Hippocampal formation (tissue), 2 donors: ENCODE measurements at places on chromosomes 5 and 9.

DNA sequence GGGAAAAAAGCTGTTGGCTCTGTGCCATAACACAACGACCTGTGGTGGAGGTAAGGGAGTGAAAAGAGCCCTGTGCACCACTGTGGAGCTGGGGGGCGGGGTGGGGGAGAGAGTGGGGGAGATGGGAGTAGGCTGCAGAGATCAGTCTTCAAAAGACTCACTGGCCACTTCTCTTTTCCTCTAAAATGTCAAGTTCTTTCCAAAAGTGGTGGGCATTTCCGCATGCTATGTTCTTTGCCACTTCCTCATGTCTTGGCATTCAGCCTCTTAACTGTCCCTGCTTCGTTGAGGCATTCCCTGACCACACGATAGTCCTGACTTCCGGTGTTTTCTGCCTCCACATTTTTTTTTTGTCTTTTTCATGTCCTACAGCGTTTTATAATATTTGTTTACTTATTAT lies 2.4 kb upstream of the PPP2R2B start:
- no peak for DNase-seq

GRCh38 chr9:135889564-135890189 lies 17.7 kb downstream of the CAMSAP1 start:
- no peak for DNase-seq

DNA sequence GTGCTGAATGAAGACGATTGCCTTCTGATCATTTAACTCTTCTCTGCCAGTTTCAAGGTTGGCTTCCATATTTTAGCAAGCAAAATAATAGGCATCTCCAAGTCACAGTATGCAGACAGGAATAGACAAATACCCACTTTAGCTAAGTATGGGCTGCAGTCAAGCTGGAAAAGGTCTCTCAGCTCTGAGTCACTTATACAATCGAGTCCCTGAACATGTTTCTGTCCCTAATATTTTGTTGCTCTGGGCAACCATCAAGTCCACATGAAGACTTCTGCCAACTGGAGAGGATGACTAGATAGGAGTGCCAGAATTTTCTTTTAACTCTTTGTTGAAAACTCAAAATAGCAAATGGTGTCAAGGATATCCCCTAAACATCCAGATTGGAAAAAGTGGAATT lies 575.3 kb downstream of the RAB3C start:
- no peak for DNase-seq

GRCh38 chr9:126496781-126497659 lies 116.7 kb upstream of the LMX1B start:
- DNase-seq: no peak

GRCh38 chr9:100196215-100196614 lies 97.2 kb downstream of the INVS start:
- no peak for DNase-seq

GRCh38 chr9:134044944-134045343 lies 19.7 kb downstream of the BRD3OS start:
- DNase-seq: no peak

GRCh38 chr9:106420511-106420944 lies 442.4 kb upstream of the ZNF462 start:
- no peak for DNase-seq

GRCh38 chr5:142063878-142064331 lies 44.7 kb upstream of the NDFIP1 start:
- peak; percentile 98 for DNase-seq

DNA sequence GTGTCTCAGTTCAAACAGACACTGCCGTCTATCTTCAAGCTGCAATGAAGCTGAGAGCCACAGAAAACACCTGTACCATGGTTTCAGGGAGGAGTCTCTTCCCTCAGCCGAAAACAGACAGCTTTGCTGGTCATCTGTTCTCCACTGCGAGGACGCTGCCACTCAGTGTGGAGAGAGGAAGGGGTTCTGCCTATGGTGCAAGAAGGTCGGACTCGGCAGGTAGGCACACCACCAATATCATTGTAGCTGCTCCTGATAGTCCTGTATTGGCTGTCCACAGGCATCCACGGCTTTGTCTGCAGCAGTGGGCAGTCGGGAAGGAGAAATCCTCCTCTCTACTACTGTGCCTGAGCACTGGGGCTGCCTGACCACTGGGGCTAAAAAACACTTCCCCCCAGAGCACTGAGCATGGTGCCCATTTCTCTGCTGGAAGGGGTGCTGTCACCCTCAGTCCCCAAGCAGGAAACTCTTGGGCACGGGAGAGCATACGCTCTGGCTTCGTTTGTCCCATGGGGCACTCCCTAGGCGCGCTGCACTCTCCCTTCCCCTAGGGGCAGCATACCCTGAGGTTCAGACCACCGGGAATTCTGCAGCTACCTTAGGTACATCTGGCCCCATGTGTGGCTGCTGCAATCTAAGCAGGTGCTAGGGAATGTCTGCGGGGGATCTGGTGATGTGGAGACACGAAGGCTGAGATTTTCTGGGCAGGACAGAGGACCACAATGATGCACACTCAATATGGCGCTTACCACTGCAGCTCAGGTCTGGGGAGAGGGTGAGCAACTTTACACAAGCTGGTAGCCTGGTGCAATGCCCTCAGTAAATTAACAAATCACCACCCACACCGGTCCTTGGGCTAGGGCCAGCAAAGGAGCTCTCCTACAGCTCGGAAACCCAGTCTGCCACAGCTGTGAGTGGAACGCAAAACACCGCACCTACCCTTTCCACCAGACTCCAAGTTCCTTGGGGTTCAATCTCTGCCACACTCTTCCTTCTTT lies 880.9 kb upstream of the SEMA6A start:
- DNase-seq: no peak

DNA sequence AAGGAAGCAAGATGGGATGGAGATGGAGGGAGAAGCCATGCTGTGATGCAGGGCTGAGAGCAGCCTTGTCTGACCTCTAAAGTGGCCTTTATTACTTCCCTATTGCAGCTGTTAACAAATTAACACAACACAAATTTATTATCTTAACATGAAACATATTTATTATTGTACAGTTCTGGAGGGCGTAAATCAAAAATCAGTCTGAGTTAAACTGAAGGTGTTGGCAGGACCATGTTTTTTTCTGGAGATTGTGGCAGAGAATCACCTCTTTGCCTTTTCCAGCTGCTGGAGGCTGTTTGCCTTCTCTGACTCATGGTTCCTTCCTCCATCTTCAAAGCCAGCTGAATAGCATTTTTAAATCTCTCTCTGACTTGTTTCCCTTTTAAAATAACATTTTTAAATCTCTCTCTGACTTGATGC lies 7.2 kb upstream of the MCC start:
- DNase-seq: no peak

GRCh38 chr5:56993241-56993640 lies 41.3 kb upstream of the MIER3 start:
- DNase-seq: no peak

- DNase-seq: no peak
These were observed 31.6 kb downstream of the TNFSF8 start for GRCh38 chr9:114898741-114899140.

GRCh38 chr9:92501671-92502393 lies 19.5 kb upstream of the ASPN start:
- DNase-seq: no peak

DNA sequence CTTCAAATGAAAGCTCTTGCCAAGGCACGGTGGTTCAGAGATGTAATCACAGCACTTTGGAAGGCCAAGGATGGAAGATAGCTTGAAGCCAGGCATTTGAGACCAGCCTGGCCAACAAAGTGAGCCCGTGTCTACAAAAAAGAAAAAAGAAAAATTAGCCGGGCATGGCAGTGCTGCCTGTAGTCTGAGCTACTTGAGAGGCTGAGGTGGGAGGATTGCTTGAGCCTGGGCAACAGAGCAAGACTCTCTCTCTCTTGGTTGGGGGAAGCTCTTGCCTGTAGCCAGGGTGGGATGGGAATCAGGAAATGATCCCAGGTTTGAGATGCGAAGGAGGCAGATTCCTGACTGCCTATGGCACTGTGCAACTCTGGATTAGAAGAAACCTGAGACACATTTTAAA lies 62.1 kb downstream of the IL6ST start:
- no peak for DNase-seq

GRCh38 chr9:107530679-107531078 lies 41.1 kb upstream of the KLF4 start:
- no peak for DNase-seq

- DNase-seq: no peak
These were observed 12.0 kb downstream of the SEMA6A start for GRCh38 chr5:116562669-116563068.

GRCh38 chr5:176881021-176881749 lies 18.0 kb downstream of the HK3 start:
- DNase-seq: no peak

- DNase-seq: no peak
These were observed 194.0 kb downstream of the IRX1 start for GRCh38 chr5:3789519-3790193.

DNA sequence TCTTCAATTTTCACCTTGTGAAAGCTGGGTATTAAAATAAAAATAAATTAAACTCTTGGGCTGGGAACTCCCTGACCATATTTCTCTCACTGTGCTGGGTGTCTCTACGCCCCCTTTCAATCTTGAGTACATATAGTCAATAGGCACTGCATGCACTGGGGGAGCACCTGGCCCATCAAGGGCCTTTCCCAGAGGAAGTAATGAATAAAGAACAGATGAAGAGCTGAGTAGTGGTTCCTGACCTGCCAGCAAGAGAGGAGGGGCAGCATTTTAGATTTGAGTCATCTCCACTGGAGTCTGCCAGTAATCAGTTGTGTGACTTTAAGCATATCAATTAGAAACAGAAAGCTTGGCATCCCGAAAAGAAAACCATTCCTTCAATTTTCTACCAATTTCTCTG lies 6.2 kb downstream of the MAPKAP1 start:
- no peak for DNase-seq

DNA sequence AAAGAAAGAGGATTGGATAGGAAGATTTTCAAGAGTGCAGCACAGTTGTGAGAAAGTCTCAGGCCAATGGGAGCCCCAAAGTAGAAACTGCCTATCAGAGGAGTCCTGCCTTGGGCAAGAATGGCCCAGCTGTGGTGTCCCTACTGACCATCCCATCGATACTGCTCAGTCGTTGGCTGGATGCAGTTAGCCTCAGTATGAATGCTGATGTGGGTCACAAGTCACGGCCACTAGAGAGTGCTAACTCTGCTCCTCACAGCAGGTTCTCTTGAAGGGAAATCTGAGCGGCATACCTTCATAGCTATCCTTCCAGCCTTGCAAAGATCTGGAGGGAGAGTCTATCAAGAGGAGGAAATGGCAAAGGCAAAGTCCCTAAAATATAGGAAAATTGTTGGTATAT lies 11.6 kb upstream of the CETN3 start:
- no peak for DNase-seq

DNA sequence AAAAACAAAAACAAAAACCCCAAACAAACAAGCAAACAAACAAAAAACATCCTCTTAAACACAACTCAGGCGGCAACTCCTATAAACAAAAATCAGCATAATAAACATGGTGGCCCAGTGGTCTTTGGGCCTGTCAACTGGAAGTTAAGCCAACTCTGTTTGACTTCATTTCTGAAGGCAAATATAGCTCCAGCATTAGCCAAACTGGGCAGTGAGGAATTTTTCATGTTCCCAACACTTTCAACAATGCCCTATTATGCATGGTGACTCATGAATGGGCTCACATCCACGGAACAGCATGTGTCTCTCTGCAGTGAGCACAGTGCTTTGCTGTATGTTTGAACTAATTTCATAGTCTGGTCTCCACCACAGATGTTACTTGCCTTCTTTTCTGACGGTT lies 143.9 kb upstream of the STC2 start:
- DNase-seq: peak; percentile 97

DNA sequence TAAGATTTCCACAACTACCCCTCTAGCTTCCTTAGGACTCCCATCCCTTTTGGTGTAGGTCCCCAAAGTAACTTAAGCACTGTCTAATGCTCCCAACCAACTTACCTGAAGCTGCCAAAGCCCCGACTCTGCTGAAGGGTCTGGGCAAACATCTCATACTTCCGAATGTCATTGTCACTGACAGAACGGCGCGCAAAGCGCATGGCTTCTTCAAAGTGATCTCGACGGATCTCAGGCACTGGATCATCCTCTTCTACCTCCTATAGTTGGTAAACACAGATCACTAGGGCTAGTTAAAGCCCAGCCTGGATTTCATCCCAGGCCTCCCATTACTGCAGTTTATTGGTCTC lies 15.2 kb downstream of the VCP start:
- DNase-seq: no peak

GRCh38 chr5:150313921-150314716 lies 11.4 kb upstream of the ARSI start:
- DNase-seq: no peak

- DNase-seq: no peak
These were observed 33.7 kb downstream of the LURAP1L start for GRCh38 chr9:12808569-12808968.

- no peak for DNase-seq
These were observed 69.9 kb downstream of the CRB2 start for GRCh38 chr9:123425836-123426365.

DNA sequence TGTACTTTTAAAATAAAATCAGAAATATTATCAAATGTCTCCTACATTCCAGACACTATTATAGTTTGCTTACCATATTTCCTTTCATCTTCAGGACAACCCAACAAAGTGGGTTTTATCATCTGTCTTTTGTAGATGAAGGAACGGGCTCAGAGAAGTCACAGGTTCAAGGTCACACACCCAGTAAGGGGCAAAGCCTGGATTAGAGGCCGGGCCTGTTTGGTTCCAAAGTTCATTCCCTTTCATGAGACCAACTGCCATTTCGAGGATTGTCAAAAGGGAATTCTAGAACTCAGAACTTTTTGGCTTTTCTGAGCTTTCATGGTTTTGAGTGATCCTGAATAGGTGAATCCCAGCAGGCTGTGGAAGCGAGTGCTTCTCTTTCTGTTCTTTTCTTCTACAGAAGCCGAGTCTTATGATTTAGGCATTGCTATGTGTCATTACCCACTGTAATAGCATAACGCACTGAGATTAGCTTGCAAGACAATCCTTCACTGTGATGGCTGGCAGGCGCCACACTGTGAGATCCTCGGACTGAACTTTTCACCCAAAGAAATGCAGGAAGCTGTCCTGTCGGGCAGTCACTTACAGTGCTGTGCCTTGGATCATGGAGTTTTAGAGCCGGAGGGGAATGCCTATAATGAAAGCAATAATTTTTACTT lies 43.8 kb upstream of the ANKH start:
- no peak for DNase-seq
